Suprapubic skin (tissue), 4 donors: ENCODE measurements at places on chromosomes 1 and 21. TPM values are rescaled to one million over a fixed set of nuclear protein-coding genes. Genes with fewer than 3 reads are reported as not detected.
A peak's percentile ranks its signal among the peaks of the same experiment; 100 is the strongest.

- H3K36me3 ChIP-seq: no peaks in the 10 kb centered on the region
- H3K27me3 ChIP-seq: no peaks in the 10 kb centered on the region
- no peak overlapping the region for H3K4me3 ChIP-seq
- H3K27ac ChIP-seq: no peak overlapping the region
- H3K4me1 ChIP-seq: no peaks in the 10 kb centered on the region
Measured at GRCh38 chr1:190864013-190864641, 386.5 kb upstream of the BRINP3 start.

- H3K27ac ChIP-seq: no peak within 1 kb of the TSS
- no peaks in the 10 kb centered on the region for H3K36me3 ChIP-seq
- no peak for DNase-seq
- peaks cover 12% of the 10 kb centered on the region for H3K27me3 ChIP-seq
Measured at GRCh38 chr21:42071146-42071737, at the start of gene UMODL1. Gene UMODL1, plus strand, starts transcription at chr21:42071317. Its CDS starts 0 bp downstream, at chr21:42071317.

DNA sequence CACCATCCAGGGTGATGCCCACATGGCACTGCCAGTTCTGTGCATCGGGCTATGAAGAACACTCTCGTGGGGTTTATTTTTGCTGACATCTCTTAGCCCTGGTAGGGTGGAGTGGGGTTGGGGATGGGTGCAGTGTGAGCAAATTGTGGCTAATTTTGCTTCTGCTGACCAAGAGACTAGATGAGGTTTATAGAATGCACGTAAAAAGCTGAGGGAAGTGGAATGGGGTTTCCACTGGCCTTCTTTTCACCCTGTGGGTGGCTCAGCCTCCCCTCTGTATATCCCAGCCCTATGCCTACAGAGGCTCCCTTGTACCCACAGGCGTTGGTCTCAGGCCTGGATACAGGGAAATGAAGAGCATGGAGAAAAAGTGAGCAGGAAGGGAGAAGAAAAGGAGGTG, 44.1 kb upstream of the RAB4A start:
- H3K4me3 ChIP-seq: no peak overlapping the region
- no peak for DNase-seq
- H3K27me3 ChIP-seq: no peaks in the 10 kb centered on the region
- no peaks in the 10 kb centered on the region for H3K36me3 ChIP-seq

The FAM177B gene
- not detected for total RNA-seq

GRCh38 chr1:51671527-51672325, 54.8 kb downstream of the OSBPL9 start:
- H3K27ac ChIP-seq: no peak overlapping the region
- H3K36me3 ChIP-seq: no peaks in the 10 kb centered on the region
- no peaks in the 10 kb centered on the region for H3K27me3 ChIP-seq

The FABP3 gene
- 2.4 TPM for total RNA-seq

The CLIC4 gene
- total RNA-seq: 67.7 TPM

The SMCP gene
- total RNA-seq: not detected

DNA sequence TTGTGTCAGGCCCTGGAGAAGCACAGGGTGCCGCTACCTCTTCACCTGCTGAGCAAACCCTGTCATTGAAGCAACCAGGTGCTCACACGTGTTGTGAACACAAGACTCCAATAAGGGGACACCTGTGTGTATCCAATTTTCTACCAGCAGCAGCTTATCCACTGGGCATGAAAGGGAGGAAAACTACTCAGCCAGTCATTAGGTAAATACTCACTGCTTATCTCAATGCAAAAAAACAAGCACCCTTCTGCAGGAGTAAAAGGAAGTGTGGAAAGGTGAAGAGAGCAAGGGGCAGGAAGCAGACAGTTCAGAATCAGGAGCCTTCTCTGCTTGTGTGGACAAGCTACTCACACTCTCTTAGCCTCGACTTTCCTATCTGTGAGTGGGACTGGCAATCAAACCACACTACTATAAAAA, 148.9 kb downstream of the ETS2 start:
- peaks cover 29% of the 10 kb centered on the region for H3K4me1 ChIP-seq
- no peaks in the 10 kb centered on the region for H3K36me3 ChIP-seq
- no peak for DNase-seq
- no peak overlapping the region for H3K27ac ChIP-seq
- no peaks in the 10 kb centered on the region for H3K27me3 ChIP-seq

The TEX38 gene
- total RNA-seq: not detected

The LAMTOR2 gene
- total RNA-seq: 64.5 TPM

The LRRC8B gene
- 11.1 TPM for total RNA-seq

The CELA3B gene
- total RNA-seq: not detected

- no peak for DNase-seq
- no peak overlapping the region for H3K27ac ChIP-seq
- no peaks in the 10 kb centered on the region for H3K36me3 ChIP-seq
- H3K27me3 ChIP-seq: peaks cover 50% of the 10 kb centered on the region
- peak overlapping the region; percentile 35 for H3K4me3 ChIP-seq
Measured at GRCh38 chr1:183416850-183417771, 1.1 kb downstream of the NMNAT2 start.

The PLPPR4 gene
- total RNA-seq: 2.1 TPM

GRCh38 chr1:91791103-91791502, 94.8 kb downstream of the TGFBR3 start:
- no peak for DNase-seq
- H3K4me1 ChIP-seq: peaks cover 46% of the 10 kb centered on the region
- H3K27ac ChIP-seq: no peak overlapping the region
- H3K27me3 ChIP-seq: no peaks in the 10 kb centered on the region
- no peak overlapping the region for H3K4me3 ChIP-seq

The TPM3 gene
- 184 TPM for total RNA-seq

The OTUD7B gene
- 18.2 TPM for total RNA-seq

GRCh38 chr1:66372522-66373101, 161.3 kb upstream of the SGIP1 start:
- no peaks in the 10 kb centered on the region for H3K27me3 ChIP-seq
- peaks cover 14% of the 10 kb centered on the region for H3K36me3 ChIP-seq
- H3K4me1 ChIP-seq: peaks cover 27% of the 10 kb centered on the region
- DNase-seq: no peak

DNA sequence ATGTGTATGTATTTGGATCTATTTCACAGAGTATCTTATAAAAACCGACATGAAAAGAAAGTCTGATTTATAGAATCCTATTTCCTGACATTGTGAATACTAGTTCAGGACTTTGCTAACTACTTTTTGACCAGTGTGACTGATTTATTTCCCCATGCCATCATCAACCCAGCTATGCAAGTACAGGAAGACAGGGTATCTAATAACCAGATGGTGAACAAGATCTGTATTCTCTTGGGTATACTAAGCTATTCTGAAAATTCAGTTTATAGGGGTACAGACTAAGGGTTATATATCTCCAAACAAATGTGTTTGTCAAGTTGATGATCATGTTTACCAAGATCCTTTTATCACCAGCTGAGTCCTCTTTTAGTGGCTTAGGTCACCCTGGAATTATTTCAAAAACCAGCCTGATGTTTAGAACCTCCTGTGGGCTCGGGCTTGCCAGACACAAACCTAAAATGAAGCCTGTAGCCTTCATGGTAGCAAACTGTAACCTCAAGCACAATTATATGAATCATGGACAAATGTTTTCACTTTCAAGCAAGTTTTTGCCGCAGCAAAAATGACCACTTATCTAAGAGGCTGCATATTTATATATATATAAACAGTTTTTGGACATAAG, 185.1 kb downstream of the FGGY start:
- H3K4me1 ChIP-seq: peaks cover 8% of the 10 kb centered on the region
- no peaks in the 10 kb centered on the region for H3K27me3 ChIP-seq
- H3K4me3 ChIP-seq: no peak overlapping the region
- no peaks in the 10 kb centered on the region for H3K36me3 ChIP-seq
- H3K27ac ChIP-seq: no peak overlapping the region

The SLC22A15 gene
- 19.9 TPM for total RNA-seq
